NCI-H1092 treated with DMSO at 0.1 percent for 48 hours (cell line): ENCODE measurements at places on chromosomes 3 and 15.

DNA sequence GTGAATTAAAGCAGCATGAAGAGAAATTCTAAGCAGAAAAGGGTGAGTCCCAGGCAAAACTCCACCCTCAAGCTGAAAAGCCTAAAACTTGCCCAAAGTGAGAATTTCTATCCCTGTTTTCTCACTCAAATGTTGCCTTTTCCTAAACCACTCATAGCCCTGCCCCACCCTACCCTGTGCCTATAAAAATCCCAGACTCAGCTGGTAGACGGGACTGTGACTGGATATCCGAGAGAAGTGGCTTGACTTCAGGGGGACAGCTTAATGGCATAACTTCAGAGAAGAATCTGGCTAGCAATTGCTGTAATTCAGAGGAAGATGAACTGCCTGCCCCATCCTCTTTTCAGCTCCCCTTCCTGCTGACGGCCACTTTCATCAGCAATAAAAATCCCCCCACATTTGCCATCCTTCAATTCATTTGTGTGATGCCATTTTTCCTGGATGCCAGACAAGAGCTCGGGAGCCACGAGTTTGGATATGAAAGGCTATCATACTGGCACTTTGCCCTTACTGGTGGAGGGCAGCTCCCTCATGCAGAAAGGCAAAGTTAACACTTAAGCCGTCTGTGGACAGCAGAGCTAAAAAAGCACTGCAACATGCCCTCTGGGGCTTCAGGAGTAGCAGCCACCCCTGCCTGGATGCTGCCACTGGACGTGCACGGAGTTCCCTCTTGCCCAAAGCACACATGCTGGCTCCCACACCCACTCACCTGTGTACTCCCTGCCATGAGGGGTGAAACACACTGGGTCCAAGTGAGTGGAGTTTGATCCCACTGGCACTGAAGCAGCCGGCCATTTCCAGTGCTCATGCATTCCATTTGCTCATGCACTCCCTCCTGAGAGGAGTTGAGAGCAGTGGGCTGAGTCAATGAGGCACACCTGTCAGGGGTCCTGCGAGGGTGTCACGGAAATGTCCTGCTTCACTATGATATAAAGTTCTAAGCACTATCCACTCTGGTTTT, 670.6 kb downstream of the PLOD2 start:
- no peak for DNase-seq

DNA sequence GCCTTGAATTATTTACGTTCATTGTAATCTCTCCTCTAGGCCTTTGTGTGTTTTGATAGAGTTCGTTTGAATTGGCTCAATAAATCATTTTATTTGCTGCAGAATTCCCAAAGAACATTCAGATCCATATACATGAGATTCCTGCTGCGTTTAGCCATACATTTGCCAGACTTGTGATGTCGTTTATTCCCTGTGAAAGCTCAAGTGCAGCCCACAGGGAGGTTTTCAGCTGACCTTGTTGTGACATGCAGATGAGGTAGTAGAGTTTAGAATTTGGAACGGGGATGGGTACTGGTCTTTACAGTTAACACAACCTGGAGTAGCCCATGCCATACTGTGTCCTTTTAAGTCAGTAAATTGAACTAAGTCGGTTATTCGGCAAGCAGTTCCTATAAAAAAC, at the start of gene C3orf20:
C3orf20 (plus strand) TSS at position 301 of the 400 bp plus-strand sequence. CDS start 7,573 bp downstream, outside the sequence.
- no peak for DNase-seq

GRCh38 chr3:36650271-36650671, 114.1 kb downstream of the DCLK3 start:
- no peak for DNase-seq

DNA sequence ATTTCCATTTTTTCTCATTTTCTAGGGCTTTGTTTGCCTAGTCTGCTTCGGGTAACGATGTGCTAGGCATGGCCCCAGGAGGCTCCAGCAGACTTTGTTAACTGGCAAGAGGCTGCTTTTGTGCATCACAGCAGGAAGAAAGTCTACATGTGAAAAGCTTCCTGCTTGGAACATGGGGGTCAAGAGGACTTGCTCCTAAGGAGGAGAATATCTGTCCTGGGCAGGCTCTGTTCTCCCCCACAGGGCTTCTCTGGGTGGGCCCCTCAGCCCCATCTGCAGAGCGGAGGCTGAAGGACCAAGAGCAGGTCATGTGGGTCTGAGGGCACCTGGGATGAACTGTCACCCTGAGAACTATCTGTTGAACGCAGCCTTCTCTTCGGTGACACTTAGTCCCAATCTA, 94.7 kb downstream of the CCNL1 start:
- DNase-seq: no peak

GRCh38 chr3:177013681-177014280, 183.5 kb downstream of the TBL1XR1 start:
- no peak for DNase-seq
